ENCODE measurements at places on chromosomes 5 and 9. TPM values are rescaled to one million over a fixed set of nuclear protein-coding genes. Genes with fewer than 3 reads are reported as not detected.

The BRIX1 gene
- 25.6 TPM for total RNA-seq

The COL23A1 gene
- 0.52 TPM for total RNA-seq

The TMEM232 gene
- total RNA-seq = 1.6 TPM

The CARTPT gene
- total RNA-seq = not detected

The SPATA31D3 gene
- not detected for total RNA-seq

The ATG12 gene
- 26.1 TPM for total RNA-seq

The HAVCR1 gene
- 0.52 TPM for total RNA-seq

The LRRTM2 gene
- 0.52 TPM for total RNA-seq

The PCDHGB2 gene
- total RNA-seq = 2.1 TPM

Data from skeletal muscle tissue (tissue), 5 donors.